ENCODE measurements at places on chromosomes 13 and 19. TPM values are rescaled to one million over a fixed set of nuclear protein-coding genes. Genes with fewer than 3 reads are reported as not detected.
A peak's percentile ranks its signal among the peaks of the same experiment; 100 is the strongest.

Gene WTIP
- 5.9 TPM for total RNA-seq

Gene RNF113B
- total RNA-seq = not detected

DNA sequence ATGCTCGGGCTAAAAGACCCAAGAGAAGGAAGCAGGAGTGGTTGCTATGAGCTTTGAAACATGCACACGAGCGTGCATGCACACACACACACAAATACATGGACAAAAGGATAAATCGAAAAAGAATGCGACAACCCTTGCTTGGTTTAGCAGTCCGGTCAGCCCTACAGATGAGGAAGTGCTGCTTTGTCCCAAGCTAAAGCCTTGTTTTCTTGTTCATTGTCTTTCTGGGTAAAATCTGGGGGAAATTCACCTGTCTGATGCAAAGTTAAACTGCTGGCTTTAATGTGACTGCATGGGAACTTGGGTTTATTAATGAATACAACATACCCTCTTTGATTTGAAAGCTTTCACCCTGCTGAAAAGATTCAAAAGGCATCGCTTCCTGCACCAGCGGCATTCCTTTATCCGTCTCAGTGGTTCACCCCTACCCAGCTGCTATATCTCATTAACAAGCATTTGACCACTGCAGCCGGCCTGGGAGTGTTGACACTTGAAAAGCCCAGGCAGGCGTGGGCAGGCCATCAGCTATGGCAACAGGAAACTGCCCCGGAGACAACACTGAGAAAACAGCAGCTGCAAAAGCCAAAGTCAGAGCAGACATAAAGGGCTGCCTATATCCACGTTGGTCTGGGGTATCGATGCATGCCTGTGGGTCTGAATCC, 301.7 kb downstream of the NDFIP2 start:
- no peaks in the 10 kb centered on the region for H3K27me3 ChIP-seq
- no peaks in the 10 kb centered on the region for H3K4me1 ChIP-seq
- H3K36me3 ChIP-seq = no peaks in the 10 kb centered on the region
- no peak overlapping the region for H3K27ac ChIP-seq

- H3K4me3 ChIP-seq = no peak overlapping the region
- no peaks in the 10 kb centered on the region for H3K36me3 ChIP-seq
- no peak for DNase-seq
- no peak overlapping the region for H3K27ac ChIP-seq
- no peaks in the 10 kb centered on the region for H3K27me3 ChIP-seq
These were observed 2358.5 kb upstream of the PCDH20 start for GRCh38 chr13:63774133-63774532.

DNA sequence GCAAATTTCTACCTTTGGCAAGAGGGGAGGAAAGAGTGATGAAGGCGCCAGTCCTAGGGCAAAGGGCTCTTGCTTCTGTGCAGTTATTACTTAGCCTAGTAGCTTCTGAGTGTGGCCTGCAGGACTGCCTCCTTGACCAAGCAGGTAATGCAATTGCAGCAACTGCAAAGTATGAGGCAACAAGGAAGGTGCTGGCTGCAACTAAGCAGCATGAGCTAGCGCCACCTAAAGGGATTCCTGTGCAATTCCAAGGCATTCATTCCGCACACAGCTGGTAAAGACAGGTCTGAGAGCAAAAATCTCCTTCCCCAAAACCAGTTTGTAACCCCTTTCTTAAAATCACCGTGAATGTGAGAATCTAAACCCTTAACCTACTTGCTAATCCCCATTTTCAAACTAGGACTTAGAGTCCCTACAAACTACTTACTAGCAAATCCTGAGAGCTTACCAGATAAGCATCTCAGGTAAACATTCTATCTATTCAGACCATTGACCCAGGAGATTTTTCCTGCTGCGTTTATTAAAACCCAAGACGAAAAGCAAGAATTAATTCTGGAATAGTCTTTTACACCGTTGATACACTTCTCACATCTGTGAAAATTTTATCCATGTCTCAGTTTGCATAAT, 62.9 kb downstream of the DCT start:
- H3K4me1 ChIP-seq = no peaks in the 10 kb centered on the region
- H3K36me3 ChIP-seq = no peaks in the 10 kb centered on the region
- DNase-seq = no peak
- H3K4me3 ChIP-seq = no peak overlapping the region

DNA sequence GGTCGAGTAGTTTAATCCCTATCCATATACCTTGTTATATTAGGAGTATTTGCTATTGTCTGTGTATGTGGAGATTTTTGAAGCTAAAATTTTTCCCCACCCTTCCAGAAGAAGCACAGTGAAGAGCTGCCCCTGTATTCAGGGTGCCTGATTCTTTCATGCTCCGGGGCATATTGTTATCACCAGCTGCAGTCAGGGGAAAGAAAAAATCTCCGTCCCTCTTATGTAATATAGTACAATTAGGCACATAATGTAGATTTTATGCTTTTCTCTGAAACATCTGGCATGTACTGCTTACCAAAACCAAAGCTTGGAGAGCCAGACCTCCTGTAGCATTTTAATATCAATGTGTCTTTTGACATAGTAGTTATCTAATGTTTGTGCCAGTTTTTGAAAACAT, 214.9 kb upstream of the EDNRB start:
- H3K4me1 ChIP-seq = no peaks in the 10 kb centered on the region
- no peaks in the 10 kb centered on the region for H3K27me3 ChIP-seq
- no peak overlapping the region for H3K27ac ChIP-seq
- no peak for DNase-seq
- H3K4me3 ChIP-seq = no peak overlapping the region

Gene KIR2DL3
- not detected for total RNA-seq

GRCh38 chr19:44666852-44667556, 4.3 kb upstream of the CEACAM19 start:
- no peaks in the 10 kb centered on the region for H3K4me1 ChIP-seq
- H3K27ac ChIP-seq = no peak overlapping the region
- no peaks in the 10 kb centered on the region for H3K36me3 ChIP-seq
- no peaks in the 10 kb centered on the region for H3K27me3 ChIP-seq
- no peak for DNase-seq
- no peak overlapping the region for H3K4me3 ChIP-seq

DNA sequence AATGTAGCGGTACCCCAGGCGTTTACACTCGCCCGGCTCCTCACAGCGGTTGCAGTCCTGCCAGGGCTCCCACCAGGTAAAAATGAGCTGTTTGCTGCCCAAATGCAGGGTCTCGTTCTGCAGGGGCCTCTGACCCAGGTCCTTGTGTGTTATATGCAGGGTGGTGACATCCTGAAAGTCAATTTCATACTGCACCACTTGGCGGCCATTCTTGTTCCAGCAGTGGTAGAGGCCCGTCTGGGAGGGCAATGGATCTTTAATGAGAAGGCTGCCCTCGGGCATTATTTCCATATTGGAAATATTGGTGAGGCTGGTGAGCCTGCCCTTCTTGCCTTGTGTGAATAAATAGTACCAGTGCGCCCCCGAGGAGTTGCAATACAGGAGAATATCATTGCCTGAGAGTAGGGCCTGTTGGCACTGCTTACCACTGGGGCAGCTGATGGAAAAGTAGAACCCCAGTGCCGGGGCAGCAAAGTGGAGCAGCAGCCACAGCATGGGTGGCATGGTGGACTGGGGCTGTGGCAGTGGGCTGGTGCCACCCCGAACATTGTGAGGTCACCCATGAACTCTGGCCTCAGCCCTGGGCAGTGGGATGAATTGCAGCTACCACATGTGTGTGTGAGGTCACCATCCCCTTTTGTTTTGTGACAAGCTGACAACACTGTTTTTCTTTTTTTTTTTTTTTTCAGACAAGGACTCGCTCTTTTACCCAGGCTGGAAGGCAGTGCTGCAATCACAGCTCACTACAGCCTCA, at the start of gene FAM187B:
TSS of gene FAM187B (minus strand) at position 563 of the 754 bp plus-strand sequence. CDS start at position 504, 59 bp downstream.
- no peaks in the 10 kb centered on the region for H3K36me3 ChIP-seq
- H3K27ac ChIP-seq = no peak within 1 kb of the TSS
- H3K4me1 ChIP-seq = no peaks in the 10 kb centered on the region
- no peaks in the 10 kb centered on the region for H3K27me3 ChIP-seq
- DNase-seq = no peak

Gene CABP5
- total RNA-seq = not detected

GRCh38 chr19:45424191-45425058, 708 bp upstream of the ERCC1 start:
- peak overlapping the region; percentile 57 for H3K4me3 ChIP-seq
- H3K4me1 ChIP-seq = no peaks in the 10 kb centered on the region
- no peaks in the 10 kb centered on the region for H3K27me3 ChIP-seq
- peak overlapping the region; percentile 89 for H3K27ac ChIP-seq

DNA sequence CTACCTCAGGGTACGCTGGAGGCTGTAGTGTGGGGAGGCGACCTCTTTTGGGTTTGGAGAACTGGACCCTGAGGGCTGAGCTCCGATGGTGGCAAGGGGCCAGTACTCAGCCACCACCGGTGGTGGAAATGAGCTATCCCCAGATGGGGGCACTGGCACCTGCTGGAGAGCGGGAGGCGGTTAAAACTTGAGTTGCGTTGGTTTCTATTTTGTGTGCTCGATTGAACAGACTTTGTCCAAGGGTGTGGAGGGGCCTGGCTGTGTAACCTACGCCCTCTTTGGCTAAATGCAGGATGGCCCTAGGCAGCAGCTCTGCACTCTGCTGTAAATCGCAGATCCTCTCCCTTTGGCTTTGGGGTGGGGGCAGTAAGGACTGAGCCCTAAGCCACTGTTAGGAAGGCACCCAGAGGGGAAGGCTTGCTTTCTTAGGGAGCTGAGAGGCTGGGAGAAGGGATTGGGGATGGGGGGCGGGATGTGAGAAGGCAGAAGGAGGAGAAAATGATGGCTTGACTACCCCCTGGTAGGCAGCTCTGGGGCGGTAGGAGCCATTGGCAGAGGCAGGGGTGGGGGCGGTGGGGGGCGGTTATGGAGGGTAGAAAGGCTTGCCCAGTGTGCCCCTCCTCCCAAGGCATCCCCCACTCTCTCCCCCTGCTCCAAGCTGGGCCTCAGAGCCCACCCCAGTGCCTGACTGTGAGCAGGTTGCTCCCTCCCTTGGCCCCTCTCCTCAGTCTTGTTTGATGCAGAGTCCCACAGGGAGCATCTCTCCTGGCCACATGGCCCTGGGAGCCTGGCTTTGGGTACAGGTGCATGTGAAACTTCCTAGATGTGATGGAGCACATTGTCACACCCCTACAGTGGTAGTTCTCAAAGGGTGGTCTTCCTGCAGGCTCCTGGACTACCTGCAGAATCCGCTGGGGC, 5.0 kb downstream of the VSTM2B start:
- no peak for DNase-seq
- peaks cover 28% of the 10 kb centered on the region for H3K4me1 ChIP-seq
- H3K4me3 ChIP-seq = no peak overlapping the region
- H3K27me3 ChIP-seq = peaks cover 22% of the 10 kb centered on the region

GRCh38 chr13:40153516-40153915, 498.1 kb downstream of the COG6 start:
- H3K27me3 ChIP-seq = no peaks in the 10 kb centered on the region
- peaks cover 10% of the 10 kb centered on the region for H3K4me1 ChIP-seq
- DNase-seq = no peak
- H3K27ac ChIP-seq = no peak overlapping the region

Gene KLK3
- not detected for total RNA-seq

Gene ZNF99
- 0.26 TPM for total RNA-seq

Gene ZNF582
- total RNA-seq = 14.1 TPM

DNA sequence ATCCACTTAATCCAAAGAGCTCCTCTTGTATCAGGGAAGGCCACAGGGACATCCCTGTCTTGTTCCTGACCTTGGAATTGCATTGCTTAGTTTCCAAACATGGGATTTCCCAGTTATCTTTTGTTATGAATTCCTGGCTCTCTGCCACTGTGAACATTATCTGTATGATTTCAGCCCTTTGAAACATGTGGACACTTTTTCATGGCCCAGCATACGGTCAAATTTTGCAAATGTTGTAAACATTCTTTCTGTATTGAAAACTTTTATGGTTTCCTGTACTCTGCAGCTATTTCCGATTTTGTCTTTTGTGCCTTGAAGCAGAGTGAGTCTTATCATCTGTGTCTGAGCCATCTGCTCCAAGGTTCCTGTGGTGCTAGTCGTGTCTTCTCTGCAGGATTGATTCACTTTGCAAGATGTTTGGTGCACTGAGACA, 4.5 kb upstream of the CFAP97D2 start:
- no peaks in the 10 kb centered on the region for H3K36me3 ChIP-seq
- H3K27ac ChIP-seq = no peak overlapping the region
- H3K4me1 ChIP-seq = no peaks in the 10 kb centered on the region
- no peak overlapping the region for H3K4me3 ChIP-seq
- DNase-seq = no peak
- no peaks in the 10 kb centered on the region for H3K27me3 ChIP-seq

Gene TJP3
- 5.4 TPM for total RNA-seq

Gene GTF3A
- 131 TPM for total RNA-seq

GRCh38 chr13:48571126-48571913, 38.4 kb upstream of the RCBTB2 start:
- no peak for DNase-seq
- no peaks in the 10 kb centered on the region for H3K36me3 ChIP-seq
- peak overlapping the region; percentile 85 for H3K27ac ChIP-seq
- no peaks in the 10 kb centered on the region for H3K4me1 ChIP-seq

GRCh38 chr13:93201992-93202558, 24.5 kb upstream of the GPC6 start:
- no peak for DNase-seq
- H3K4me3 ChIP-seq = no peak overlapping the region
- H3K4me1 ChIP-seq = no peaks in the 10 kb centered on the region
- H3K27me3 ChIP-seq = no peaks in the 10 kb centered on the region
- H3K36me3 ChIP-seq = no peaks in the 10 kb centered on the region

Gene MUC16
- total RNA-seq = 0.88 TPM

DNA sequence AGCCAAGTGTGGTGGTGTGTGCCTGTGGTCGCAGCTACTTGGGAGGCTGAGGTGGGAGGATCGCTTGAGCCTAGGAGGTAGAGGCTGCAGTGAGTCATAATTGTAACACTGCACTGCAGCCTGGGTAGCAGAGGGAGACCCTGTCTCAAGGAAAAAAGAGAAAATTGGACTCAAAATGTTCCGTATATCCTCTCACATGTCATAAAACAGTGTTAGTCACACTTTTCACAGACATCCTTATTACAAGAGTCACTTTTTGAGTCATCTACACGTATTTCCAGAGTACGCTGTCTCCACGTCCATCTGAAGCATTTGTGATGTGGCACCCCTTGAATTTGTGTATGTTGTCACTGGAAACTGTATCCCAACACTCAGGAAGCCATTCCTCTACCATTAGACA, 133.0 kb downstream of the SIPA1L3 start:
- H3K27me3 ChIP-seq = no peaks in the 10 kb centered on the region
- no peak for DNase-seq
- peaks cover 3% of the 10 kb centered on the region for H3K4me1 ChIP-seq
- H3K27ac ChIP-seq = no peak overlapping the region
- H3K4me3 ChIP-seq = no peak overlapping the region
